Posterior cingulate gyrus (tissue), 11 donors: ENCODE measurements at places on chromosomes 4 and X.

DNA sequence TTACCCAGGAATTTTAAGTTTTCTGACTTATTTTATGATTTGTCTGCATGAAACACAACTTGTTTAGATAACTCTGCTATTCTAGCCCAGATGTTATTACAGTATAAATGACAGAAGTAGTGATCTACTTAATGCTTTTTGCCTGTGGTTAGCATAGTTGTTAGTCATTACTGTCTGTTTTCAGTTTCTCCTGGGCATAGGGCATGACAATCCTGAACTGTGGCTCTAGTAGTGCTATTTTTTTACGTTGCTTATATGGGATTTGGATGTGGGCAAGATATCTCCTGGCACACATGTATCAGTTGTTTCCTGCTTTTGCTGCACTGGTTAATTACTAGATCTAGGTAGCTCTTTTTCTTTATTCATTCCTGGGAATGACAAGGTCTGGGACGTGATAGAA, 1005.8 kb downstream of the PCDH18 start:
- no peak for DNase-seq

DNA sequence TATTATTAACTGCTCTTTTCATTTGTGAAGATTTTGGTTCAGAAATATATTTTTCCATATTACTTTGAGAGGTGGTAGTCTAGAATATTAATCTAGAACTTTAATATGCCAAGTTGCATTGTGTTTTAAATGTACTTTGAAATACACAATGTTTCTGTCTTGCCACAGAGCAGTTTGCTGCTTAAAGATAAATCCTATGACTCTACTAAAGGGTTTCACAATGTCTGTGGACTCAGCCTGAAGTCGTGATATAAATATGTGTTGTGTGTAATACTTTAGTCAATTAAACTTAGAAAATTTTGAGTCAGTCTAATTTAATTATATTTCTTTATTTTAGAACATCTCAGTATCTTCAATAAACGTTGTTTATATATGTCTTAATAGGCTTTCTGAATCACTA, 1771.7 kb upstream of the PCDH7 start:
- DNase-seq = no peak

- no peak for DNase-seq
Observed at GRCh38 chrX:63635750-63636149, 149.3 kb downstream of the ARHGEF9 start.

DNA sequence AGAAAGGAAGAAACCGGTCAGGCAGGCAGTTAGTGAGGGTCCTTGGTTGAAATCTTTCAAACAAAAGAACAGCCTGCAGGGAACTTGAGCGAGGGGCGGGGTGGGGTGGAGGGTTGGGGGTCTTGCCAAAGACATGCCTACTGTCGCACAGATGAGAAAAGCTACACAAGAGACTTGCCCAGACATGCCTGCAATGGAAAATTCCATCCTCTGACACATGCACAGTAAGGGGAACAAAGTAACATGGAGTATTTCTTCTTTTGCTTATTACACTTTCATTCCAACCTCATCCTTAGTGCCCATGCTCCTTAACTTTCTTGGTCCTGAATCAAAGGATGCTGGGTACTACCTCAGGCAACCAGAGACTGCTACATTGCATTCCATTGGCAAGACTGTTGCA, 1491.2 kb downstream of the STIM2 start:
- no peak for DNase-seq

GRCh38 chr4:1833307-1834046, 22.5 kb downstream of the LETM1 start:
- DNase-seq = no peak

DNA sequence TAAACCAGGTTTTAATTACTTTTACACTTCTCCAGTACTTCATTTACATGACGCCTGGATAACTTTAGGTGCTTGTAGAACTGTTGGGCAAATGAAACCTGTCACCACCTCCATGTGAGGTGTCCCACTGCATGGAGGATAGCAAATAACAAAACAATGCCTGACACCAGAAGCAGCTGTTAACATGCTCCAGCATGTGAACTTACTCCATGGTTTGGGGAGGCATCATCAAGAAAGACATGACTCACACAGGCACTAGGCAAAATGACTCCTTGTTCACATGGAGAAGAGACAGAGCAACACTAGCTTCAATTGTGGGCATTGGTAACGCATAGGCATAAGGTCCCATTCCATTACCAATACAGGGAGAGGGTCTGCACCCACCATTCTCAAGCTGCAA, 198.1 kb upstream of the F9 start:
- DNase-seq = no peak

GRCh38 chrX:830532-830931, 199.9 kb downstream of the SHOX start:
- no peak for DNase-seq

GRCh38 chr4:144710526-144710912, 64.6 kb downstream of the HHIP start:
- no peak for DNase-seq

DNA sequence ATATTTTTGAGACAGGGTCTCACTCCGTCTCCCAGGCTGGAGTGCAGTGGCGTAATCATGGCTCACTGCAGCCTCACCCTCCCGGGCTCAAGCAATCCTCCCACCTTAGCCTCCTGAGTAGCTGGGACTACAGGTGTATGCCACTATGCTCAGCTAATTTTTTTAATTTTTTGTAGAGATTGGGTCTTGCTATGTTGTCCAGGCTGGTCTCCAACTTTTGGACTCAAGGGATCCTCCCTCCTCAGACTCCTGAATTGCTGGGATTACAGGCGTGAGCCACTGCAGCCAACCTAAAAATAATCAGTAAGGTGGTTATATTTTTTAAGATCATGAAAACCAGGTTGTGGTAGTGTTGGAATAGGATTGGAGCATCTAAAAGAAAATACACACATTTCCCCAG, 38.1 kb downstream of the TMEM156 start:
- DNase-seq = no peak
